ENCODE measurements at places on chromosomes 7 and 10.

- DNase-seq, result no peak
Measured at GRCh38 chr10:4058514-4059029, 273.6 kb upstream of the KLF6 start.

DNA sequence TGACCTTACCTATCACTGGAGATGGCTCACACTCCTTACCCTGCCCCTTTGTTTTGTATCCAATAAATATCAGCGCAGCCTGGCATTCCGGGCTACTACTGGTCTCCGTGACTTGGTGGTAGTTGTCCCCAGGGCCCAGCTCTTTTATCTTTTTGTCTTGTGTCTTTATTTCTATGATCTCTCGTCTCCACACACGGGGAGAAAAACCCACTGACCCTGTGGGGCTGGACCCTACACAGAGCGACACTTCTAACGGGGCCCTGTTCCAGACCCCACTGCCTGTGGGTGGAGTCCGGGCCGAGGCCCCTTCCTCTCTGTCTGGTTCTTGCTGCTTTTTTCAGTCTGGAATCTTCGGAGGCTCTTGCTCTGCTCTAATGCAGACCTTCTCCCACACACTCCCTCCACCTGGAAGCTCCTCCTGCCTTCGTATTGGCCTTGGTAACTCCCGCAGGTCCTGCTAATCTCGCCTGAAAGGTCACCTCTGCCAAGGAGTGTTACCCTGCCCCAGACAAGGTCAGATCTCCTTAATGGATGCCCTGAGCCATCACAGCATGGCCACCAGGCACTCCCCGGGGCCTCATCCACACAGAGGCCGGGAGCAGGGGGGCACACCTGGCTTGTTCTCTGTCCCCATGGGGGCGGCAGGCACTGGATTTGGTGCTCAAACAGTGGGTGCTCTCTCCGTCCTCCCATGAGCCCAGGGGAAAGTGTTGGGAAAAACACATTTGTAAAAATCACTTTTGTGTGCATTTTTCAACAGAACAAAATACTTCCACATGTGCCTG lies 531.7 kb downstream of the PTPRN2 start:
- DNase-seq, result no peak

DNA sequence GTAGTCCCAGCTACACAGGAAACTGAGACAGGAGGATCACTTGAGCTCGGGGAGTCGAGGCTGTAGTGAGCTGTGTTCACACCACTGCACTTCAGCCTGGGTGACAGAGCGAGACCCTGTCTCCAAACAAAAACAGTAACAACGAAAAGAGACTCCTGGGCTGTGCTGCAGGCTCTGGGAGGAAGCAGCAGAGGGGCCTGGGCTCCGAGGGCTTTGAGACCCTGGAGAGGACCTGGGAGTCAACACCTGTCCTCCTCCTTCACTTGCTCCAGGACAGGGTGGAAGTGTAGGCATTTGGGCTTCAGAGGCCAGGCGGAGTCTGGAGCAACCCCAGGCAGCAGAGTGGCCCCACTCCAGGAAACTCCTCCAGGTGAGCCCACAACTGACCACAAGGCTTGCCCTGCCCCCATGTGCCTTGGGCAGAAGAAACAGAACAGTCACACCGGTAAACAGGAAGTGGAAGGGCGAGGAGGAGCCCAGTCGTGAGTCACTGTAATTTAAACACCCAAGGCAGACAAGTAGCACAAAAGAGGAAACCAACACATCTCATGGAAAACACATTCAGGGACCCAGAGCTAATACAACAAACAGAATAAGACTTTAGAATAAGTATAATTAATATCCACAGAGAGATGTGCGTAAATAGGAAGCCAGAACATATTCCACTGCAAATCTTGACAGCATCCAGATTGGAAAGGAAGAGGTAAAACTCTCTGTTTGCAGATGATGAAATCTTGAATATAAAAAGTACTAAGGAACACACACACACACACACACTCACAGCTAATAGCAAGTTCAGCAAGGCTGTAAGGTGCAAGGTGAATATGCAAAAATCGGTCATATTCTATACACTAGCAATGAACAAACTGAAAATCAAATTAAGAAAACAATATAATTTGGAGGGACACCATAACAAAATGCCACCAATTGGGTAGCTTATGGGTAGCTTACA lies 20.5 kb upstream of the RASGEF1A start:
- peak; percentile 37 for DNase-seq

- no peak for DNase-seq
Measured at GRCh38 chr7:40765639-40766038, 630.8 kb downstream of the SUGCT start.

- no peak for DNase-seq
Measured at GRCh38 chr7:100856871-100857282, 4.4 kb downstream of the SLC12A9 start.

- no peak for DNase-seq
Measured at GRCh38 chr7:101519324-101520023, 109.6 kb downstream of the MYL10 start.

GRCh38 chr10:86348321-86349210 lies 18.0 kb downstream of the GRID1 start:
- no peak for DNase-seq

DNA sequence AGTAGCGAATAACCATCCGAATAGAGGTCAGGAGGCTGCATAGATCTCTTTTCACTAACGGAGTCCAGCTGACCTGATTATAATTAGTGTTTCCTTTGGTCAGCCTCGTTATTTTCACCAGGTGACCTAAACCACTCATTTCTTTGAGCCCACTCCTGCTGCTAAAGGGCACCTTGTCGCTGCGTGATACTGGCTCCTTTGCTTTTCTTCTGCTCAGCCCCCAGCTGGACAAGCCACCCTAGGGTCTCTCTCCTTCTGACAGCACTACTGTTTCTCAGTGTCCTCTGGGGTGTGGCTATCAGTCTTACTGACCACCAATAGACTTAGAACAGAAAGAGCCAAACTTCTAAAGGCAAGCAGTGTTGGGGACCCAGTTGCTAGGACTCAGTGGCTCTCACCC lies 2.7 kb upstream of the IGFBP3 start:
- no peak for DNase-seq

DNA sequence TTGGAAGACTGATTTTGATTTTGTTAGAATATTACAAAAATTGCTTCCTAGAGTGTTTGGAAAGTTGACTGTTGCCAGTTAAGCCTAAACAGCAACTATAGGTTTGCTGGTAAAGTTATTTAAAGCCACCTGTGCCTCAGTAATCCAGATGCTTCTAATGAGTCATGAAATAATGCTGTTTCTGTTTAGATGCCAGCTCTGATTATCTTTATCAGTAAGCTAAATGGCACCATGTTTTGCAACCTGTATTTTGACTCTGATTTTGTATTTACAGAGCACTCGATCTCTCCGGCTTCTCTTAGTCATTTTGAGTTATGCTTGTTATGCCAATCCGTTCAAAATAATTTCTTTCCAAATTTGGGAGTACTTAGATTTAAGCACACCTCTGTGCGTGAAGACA lies 366.1 kb downstream of the EXOC4 start:
- no peak for DNase-seq

- DNase-seq, result no peak
Measured at GRCh38 chr7:35467456-35467978, 213.6 kb upstream of the TBX20 start.

DNA sequence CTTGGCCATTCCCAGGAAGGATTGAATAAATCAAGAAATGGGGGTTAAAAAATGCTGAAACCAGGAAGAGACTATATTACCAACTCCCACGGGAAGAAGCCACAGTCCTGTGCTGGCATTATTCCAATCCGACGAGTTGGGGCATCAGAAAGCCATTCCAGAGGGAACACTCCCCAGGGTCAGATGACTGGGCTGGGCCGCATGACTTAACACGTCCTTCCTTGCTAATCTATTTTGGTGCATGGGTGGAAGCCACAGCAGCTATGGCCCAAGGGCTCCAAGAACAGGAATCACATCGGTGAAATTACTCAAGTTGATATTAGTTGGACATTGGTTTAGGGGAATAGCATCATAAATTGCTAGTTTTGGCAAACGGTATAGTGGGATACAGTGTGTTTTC lies 592.9 kb upstream of the NRP1 start:
- no peak for DNase-seq

GRCh38 chr7:129975309-129975708 lies 22.5 kb upstream of the UBE2H start:
- DNase-seq, result no peak

- no peak for DNase-seq
Measured at GRCh38 chr7:2504128-2504888, 15.3 kb upstream of the LFNG start.

DNA sequence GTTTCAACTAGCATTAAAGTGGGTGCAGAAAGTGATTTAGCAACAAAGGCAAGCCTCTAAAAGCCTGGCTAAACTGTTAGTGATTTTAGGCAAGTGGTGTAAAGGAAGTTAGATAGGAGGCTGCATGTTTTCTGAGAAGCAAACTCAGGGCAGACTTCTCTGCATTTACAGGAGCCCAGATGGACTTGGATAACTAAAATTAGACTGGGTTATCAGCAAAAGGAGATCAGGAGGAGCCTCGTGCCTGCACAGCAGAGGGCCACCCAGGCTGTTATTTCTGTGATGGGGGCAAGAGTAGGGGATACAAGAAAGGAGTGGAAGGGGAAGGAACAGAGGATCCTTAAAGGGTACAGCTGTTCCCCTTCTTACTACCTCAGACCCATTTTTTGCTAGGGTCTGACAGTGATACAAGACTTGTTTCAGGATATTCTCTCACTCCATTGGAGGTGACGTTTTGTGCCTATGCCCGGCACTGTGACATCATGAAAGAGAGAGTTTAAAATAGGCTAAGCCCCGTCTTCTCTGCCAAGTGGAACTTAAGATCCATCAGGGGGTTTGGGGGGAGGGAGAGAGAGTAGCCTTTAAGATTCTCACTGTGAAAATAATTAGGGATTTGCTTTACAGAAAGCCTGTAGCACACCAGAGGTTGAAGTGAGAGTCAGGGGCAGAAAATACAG lies 49.6 kb upstream of the PDCD4 start:
- no peak for DNase-seq

GRCh38 chr10:44206127-44206818 lies 178.6 kb downstream of the CXCL12 start:
- DNase-seq, result no peak

DNA sequence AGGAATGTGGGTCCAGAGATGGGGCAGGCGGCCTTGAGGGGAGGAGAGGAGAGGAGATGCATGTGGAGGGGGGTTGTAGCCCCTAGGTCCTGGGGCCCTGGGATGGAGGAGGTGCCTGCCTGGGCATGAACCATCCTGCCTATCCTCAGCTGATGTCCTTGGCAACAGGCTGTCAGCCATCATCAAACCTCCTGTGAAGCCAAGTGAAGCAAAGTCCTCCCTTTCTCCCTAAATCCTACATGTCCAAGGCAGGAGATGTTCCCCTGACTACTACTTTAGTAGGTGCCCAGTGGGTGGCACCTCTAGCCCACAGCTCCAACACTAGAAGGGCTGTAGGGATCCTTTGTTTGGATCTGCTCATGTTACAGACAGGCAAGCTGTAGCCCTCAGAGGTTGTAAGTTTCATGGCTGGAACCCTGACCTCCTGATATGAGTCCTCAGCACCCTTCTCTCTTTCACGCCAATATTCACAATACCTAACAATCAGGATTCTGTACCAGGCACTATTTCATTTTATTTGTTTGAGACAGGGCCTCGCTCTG lies 66.6 kb upstream of the SYPL1 start:
- DNase-seq, result no peak

- no peak for DNase-seq
Measured at GRCh38 chr10:48490946-48491345, 113.9 kb downstream of the ARHGAP22 start.

- no peak for DNase-seq
Measured at GRCh38 chr7:17406738-17407137, 108.3 kb downstream of the AHR start.

GRCh38 chr7:133048589-133048988 lies 33.3 kb downstream of the CHCHD3 start:
- DNase-seq, result no peak

DNA sequence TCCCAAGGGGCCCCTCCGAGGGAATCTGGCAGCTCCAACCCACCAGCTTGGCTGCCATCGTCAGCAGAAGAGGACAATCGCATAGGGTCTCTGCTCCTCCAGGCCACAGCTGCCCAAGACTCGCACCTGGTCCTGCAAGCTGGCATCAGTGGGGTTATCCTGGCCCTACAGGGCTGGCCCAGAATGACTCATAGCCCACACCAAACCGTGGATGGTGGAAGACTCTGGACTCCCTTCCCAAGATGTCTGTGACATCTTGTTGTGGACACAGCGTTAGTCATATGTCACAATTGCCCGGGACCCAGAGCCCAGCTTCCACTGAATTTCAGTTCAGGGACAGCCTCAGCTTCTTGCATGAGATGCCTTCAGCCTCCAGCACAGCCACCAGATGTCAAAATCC lies 91.5 kb upstream of the CUX1 start:
- DNase-seq, result no peak

- DNase-seq, result peak; percentile 7
Measured at GRCh38 chr7:27172823-27173510, 1.2 kb downstream of the HOXA10 start.

DNA sequence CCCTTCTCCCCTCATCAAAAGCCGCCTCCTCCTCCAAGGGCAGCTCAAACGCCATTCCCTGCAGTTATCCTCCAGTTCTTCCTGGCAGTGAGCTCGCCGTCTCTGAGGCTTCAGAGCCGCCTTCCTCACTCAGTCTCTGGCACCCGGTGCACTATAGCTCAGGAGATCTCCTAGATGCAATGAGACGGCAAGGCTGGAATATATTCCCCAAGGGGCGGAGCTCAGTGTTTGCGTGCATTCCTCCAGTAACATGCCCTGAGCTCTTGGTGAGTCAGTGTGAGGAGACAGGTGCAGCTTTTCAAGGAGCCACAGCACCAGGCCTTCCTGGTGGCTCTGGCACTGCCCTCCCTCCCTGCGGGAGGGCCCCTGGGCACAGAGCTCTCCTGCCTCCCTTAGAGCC lies 512.6 kb upstream of the FOXK1 start:
- DNase-seq, result no peak

- DNase-seq, result no peak
Measured at GRCh38 chr10:132500781-132501415, 36.7 kb upstream of the INPP5A start.

- DNase-seq, result no peak
Measured at GRCh38 chr7:82049891-82050533, 280.2 kb upstream of the HGF start.

DNA sequence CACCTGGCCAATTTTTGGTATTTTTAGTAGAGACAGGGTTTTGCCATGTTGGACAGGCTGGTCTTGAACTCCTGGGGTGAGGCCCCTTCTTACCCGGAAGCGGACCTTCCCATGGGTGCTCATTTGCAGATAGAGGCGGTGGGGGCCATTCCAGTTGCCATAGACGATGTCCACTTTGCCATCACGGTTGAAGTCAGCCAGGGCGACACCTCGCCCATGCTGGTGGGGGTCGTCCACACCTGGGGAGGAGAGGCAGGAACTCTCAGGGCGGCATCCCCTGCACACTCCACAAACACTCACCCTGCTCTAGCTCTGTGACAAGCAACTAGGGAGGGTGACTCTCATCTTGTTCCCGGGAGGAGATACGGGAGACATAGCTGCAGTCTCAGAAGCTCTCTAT lies 54.9 kb downstream of the GOLGA7B start:
- DNase-seq, result no peak

- DNase-seq, result no peak
Measured at GRCh38 chr7:34361663-34362250, 296.3 kb upstream of the NPSR1 start.
